ENCODE measurements at places on chromosomes 1 and 21. TPM values are rescaled to one million over a fixed set of nuclear protein-coding genes. Genes with fewer than 3 reads are reported as not detected.

RXFP4 gene
- 0.14 TPM for total RNA-seq

B3GALT2 gene
- 0.80 TPM for total RNA-seq

CADM3 gene
- not detected for total RNA-seq

SLC25A34 gene
- total RNA-seq, result 2.1 TPM

FCRL4 gene
- total RNA-seq, result not detected

ZNF648 gene
- not detected for total RNA-seq

IGSF9 gene
- not detected for total RNA-seq

All from T-helper 2 cell treated with Interferon-gamma antibody and Interleukin-4, amounts not matched to agents 100 ng/mL and 5 ng/mL, for 36 hours (primary cell).